ENCODE measurements at places on chromosomes 6 and 20.

DNA sequence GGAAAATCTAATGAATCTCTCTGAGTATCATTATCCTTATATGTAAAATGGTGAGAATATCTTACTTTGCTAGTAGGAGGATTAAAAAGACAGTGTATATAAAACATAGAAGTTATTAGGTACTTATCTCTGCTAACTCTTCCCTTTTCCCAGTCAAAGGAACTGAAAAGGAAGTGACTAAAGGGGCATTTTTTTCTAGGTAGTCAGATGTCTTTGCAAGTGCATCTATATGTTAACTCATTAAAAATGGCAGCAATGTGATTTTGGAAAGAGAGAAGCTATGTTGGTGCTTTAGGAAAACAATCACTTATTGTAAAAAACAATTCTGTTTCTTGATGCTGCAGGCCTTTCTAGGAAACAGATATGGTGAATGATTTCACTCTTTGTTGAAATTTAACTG lies 180.9 kb downstream of the SAMD5 start:
- DNase-seq = no peak

DNA sequence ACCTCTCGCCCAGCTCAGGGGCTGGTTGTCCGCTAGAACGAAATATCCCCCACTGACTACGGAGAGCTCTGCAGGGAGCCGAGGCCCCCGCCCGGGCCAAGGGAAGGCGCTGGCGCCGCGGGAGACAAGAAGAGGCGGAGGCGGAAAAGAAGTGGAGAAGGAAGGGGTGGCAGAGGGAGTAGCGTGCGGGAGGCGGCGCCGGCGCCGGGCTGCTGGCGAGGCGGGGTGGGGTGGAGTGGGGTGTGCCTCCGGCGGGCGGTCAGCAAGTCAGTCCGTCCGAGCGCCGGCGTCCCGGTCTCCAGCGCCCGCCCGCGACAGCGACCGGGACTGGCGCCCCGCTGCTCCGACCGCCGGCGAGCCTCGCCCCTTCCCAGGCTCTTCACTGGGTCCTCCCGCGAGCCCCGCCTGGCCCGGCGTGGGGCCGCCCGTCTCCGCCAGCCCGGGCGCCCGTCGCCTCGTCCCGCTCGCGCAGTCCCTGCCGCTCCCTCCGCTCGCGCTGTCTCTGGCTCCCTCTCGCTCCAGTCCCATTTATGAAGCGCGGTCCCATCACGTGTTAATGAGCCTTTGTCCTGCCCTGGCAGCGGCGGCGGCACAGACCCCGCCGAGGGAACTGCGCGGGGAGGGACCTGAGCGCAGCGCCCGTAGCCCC lies at the start of gene CNR1:
TSS of gene CNR1 (minus strand) at position 504 of the 649 bp plus-strand sequence. CDS start 21,073 bp downstream, outside the sequence.
- DNase-seq = no peak

GRCh38 chr6:134994431-134994830 lies 44.5 kb upstream of the ALDH8A1 start:
- DNase-seq = no peak

GRCh38 chr6:44232676-44233566 lies 9.5 kb downstream of the SLC29A1 start:
- DNase-seq = no peak

DNA sequence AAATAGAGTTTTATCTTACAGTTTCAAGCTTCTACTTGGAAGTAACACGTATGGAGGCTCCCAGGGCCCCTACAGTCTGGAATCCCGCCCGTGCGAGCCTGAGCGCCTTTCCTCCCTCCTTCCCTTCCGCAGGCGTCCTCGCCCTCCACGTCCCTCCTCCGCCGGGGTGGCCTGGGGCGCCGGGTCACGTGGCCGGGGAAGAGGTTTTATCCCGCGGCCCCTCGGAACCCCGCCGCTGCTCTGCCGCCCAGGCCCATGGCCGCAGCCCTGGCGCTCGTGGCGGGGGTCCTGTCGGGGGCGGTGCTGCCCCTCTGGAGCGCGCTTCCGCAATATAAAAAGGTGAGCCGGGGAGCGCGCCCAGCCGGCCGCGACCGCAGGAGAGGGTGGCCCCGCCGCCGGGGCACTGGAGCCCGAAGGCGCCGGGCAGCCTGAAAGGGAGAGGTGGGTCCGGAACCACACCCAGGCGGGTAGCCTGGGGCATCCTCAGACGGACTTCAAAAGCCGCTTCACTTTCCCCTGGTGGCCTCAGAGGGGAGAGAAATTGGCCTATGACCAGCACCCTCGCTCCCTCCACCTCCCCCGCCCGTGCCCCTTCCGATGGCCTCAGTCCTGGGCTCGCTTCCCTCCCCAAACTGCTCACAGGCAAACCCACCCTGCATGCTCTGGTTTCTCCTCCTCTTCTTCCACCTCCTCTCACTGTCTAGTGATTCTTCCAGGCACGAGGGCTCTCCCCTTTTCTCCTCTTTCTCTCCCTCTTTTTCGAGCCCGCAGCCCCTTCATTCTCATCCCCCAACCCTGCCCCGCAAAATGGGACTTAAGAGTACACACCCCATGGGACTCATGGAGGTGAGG lies at the start of gene CLPSL2:
TSS of gene CLPSL2 (plus strand) at position 235 of the 852 bp plus-strand sequence. CDS start at position 256, 21 bp downstream.
- no peak for DNase-seq

GRCh38 chr20:59004763-59005522 lies 2.1 kb downstream of the CTSZ start:
- DNase-seq = no peak

GRCh38 chr6:32149092-32149755 lies 2.5 kb downstream of the PRRT1 start:
- DNase-seq = no peak

DNA sequence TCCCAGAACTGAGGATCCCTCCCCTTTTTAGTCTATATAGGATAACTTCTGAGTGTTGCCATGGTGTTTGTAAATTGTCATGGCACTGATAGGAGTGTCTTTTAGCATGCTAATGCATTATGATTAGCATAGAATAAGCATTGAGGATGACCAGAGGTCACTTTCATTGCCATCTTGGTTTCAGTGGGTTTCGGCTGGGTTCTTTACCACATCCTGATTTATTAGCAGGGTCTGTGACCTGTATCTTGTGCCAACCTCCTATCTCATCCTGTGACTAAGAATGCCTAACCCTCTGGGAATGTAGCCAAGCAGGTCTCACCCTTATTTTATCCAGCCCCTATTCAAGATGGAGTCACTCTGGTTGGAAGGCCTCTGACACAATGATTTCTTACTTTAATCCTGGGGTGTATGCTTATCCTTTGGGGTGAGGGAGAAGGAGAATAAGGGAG lies 19.6 kb downstream of the WFDC2 start:
- DNase-seq = no peak

GRCh38 chr6:467671-468082 lies 76.1 kb downstream of the IRF4 start:
- DNase-seq = no peak

DNA sequence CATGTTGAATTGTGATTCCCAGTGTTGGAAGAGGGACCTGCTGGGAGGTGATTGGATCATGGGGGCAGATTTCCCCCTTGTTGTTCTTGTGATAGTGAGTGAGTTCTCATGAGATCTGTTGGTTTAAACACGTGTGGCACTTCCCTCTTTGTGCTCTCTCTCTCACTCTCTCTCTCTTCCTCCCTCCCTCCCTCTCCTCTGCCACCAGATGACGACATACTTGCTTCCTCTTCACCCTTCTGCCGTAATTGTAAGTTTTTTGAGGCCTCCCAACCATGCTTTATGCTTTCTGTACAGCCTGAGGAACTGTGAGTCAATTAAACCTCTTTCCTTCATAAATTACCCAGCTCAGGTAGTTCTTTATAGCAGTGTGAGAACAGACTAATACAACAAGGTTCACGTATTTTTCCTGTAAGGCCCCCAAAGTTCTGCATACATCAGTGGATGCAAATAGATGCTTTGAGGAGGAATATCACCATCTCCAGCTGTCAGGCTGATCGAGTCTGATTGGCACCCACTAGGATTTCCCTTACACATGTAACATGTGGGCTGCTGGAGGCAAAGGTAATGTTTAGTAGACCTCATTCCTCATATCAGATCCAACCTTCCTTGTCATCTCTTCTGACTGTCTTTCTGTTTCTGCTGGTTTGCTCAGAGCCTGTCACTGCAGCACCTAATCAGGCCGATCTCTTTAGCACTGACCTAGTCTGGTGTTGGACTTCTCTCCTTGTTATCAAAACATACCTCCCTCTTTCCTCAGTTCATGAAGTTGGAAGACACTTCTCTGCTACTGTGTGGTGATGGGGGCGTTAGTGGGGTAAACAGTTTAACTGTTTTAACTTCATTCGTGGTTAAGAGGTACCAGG lies 54.3 kb upstream of the BACH2 start:
- peak; percentile 1 for DNase-seq

GRCh38 chr6:170178561-170179477 lies 112.1 kb downstream of the DLL1 start:
- no peak for DNase-seq

DNA sequence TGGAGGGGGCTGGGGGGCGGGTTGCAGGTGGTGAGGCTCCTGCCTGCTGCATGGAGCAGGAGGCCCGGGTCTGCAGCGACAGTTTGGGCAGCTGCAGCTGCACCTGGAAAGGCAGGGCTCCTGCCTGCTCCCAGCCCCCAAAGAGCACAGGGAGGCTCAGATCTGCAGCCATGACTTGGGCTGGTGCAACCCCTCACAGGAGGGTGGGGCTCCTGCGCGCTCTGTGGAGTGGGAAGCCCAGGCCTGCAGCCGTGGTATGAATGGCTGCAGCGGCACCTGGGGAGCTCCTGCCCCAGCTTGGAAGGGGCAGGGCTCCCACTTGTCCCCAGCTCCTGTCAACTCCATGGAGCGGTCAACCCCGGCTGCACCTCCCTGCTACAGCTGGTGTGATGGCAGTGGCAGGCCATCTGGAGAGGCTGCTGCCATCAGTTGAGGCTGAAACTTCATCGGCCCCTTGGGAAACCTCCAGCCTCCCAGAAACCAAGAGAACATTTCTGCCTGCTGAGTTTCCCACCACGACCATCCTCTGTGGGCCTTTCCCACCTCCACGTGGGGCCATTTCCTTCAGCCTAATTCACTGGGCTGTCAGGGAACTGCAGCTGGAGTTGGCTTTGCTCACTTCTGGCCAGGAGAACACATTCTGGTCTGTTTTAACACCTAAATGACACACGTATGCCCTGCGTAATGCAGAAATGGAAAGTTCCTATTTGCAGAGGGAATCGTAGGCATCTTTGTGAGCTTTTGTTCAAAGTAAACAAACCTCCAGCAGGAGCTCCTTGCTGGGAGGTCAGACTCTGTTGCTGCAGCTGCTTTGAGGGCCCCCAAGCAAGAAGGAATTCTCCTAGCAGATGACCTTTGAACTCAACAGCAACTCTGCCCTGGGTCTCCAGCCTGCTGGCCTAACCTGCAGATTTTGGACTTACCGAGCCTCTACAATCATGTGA lies 429.0 kb downstream of the PREX1 start:
- no peak for DNase-seq

DNA sequence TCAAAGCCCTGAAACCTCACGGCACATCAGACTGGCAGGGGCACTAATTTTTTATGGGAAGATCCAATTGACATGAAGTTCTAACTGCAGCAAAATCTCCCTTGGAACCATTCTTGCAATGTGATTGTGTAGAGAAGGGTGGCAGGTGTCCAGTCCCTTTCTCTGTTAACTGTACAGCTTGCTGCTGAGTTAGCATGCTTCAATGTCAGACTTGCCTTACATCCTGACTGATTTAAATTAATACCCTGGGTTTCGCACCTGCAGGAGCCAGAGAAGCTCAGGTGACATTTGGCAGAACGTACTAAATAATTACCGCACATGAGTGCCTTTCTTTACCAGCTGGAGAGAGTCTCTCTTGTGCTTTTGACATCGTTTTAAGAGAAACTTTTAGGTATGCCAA lies 123.0 kb downstream of the DOK5 start:
- DNase-seq = no peak

DNA sequence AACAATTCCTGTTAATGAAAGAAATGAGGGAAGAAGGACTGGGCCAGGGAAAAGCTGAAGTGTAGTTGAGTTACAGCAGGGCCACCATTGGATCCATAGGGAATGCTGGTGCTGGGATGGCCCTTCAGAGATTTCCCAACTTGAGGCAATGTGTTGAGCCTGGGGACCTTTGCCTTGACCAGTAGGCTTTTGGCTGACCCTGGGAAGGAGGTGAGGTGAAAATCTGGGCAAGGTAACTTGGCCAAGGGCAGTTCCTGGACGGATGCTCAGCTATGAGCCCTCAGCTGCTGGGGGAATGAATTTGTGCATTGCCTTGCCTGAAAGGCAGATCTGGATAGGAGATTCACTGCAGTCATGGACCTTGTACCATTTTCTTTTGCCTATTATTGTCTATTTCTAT lies 20.4 kb downstream of the UTRN start:
- DNase-seq = no peak

- no peak for DNase-seq
Measured at GRCh38 chr20:2559651-2560050, 23.3 kb downstream of the TMC2 start.

DNA sequence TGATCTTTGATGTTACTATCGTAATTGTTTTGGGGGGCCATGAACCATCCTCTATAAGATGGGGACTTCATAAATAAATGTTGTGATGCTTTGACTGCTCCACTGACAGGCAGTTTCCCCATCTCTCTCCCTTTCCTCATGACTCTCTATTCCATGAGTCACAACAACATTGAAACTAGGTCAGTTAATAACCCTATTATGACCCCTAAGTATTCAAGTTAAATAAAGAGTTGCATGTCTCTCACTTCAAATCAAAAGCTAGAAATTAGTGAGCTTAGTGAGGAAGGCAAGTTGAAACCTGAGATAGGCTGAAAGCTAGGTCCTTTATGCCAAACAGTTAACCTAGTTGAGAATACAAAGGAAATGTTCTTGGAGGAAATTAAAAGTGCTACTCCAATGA lies 491.0 kb downstream of the HAO1 start:
- DNase-seq = no peak

DNA sequence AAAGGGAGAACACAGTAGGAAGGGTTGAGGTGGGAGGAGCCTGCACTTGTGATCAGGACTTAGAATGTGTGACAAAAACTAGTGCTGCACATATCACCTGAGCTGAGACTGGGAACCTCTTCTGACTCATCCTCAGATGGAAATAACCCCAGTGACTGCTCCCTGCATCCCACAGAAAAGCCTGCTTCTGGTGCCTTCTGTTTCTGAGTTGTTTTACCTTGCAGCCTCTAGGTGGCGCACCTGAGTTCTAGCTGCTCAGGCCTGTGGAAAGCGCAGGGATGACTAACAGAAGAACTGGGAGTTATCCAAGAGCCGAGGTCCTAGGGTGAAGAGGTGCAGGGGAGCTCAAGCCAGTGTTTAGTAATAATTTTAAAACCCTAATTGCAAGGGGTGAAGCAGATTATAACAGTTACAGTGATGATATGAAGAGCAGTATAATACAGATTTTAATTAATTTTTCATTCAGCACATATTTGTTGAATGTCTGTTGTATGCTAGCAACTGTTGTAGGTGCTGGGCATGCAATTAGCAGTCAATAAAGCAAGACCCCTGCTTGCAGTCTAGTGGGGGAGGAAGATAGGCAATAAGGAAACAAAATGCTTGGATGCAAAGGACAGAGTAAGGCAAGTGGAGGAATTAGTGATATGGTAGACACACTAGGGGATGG lies 302.5 kb downstream of the DHX35 start:
- peak; percentile 6 for DNase-seq

DNA sequence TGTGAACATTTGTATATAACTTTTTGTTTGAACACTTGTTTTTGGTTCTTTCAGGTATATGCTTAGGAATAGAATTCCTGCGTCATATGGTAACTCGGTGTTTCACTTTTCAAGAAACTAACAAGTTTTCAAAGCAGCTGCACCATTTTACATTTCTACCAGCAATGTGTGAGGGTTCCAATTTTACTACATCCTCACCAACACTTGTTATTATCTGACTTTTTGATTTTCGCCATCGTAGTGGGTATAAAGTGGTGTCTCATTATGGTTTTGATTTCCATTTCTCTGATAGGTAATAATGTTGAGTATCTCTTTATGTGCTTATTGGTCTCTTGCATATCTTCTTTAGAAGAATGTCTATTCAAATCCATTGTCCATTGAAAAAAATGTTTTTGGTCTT lies 39.6 kb upstream of the MROH8 start:
- DNase-seq = no peak

- no peak for DNase-seq
Measured at GRCh38 chr6:15073344-15073789, 172.5 kb upstream of the JARID2 start.

Measured in stimulated activated CD8-positive, alpha-beta memory T cell treated with anti-CD3 and anti-CD28 coated beads, Interleukin-4, amount 100 ng/mL, for 1 hour (primary cell).